ENCODE measurements at places on chromosomes 3 and 15. TPM values are rescaled to one million over a fixed set of nuclear protein-coding genes. Genes with fewer than 3 reads are reported as not detected.
A peak's percentile ranks its signal among the peaks of the same experiment; 100 is the strongest.

The SOX14 gene
- total RNA-seq, result not detected

DNA sequence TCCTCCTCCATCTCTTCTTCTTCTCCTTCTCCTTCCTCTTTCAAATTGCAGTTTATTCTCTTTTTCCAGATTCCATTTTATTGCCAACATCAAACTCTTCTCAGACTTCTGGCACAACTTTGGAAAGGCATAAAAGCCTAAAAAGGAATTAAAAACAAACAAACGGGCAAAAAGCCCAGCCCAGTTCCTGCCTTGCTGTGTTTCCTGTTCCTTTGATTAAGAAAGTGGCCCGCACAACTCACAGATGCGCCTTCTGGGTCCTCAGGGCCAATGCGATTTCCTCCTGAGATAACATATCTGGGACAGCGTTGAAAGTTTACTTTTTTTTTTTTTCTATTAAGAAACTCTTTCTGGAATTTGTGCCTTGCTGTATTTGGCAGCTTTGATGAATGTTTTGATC is 158.7 kb upstream of the UBE3A start:
- DNase-seq, result no peak

- DNase-seq, result peak; percentile 5
Measured at GRCh38 chr3:85360742-85361387, 402.1 kb downstream of the CADM2 start.

DNA sequence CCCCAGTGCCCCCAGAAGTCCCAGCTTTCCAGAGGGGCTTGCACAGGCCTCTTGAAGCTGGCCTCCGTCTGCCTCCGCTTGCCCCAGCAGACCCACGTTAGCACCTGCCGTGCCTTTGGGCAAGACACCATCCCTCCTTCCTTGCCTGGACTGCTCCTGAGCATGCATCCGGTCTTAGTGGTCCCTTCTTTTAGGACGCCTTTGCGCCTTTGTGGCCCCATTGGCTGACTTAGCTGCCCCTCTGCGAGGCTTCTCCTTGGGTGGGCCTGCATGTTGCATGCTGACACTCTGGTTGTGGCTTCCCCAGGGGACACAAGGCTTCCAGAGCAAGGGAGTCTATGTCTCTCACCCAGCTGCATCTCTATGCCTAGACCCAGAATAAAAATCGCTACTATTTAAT is 56.6 kb downstream of the RHCG start:
- DNase-seq, result no peak

DNA sequence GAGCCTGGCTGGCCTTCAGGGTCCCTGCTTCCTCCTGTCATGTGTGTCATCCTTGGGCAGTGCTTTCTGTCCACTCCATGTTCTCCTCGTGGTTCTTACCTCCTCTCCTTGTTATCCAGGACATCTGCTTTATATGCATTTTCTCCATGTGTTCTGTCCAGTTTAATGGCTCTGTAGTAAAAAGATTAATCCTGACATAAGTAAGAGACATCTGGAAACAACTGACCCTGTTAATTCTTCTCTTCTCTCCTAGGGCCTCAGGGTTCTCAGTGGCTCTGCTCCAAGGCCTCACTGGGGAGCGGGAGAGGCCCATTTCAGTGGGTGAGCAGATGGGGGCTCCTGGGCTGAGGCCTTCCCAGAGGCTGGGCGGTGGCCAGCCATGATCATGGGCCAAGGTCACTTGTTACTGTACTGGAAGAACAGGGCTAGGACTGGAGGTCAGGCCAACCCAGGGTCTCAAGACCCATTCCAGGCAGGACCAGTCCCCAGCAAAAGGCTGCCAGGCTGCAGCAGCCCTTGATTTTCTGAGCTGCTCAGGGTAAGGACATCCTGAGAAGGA is 20.2 kb upstream of the CDCP1 start:
- DNase-seq, result no peak

- DNase-seq, result no peak
Measured at GRCh38 chr15:64017082-64017588, 29.1 kb downstream of the DAPK2 start.

Data from myocyte (in vitro differentiated cells).